ENCODE measurements at places on chromosomes 3 and 15.
A peak's percentile ranks its signal among the peaks of the same experiment; 100 is the strongest.

GRCh38 chr3:43964640-43965039 lies 273.9 kb downstream of the ABHD5 start:
- DNase-seq: no peak

DNA sequence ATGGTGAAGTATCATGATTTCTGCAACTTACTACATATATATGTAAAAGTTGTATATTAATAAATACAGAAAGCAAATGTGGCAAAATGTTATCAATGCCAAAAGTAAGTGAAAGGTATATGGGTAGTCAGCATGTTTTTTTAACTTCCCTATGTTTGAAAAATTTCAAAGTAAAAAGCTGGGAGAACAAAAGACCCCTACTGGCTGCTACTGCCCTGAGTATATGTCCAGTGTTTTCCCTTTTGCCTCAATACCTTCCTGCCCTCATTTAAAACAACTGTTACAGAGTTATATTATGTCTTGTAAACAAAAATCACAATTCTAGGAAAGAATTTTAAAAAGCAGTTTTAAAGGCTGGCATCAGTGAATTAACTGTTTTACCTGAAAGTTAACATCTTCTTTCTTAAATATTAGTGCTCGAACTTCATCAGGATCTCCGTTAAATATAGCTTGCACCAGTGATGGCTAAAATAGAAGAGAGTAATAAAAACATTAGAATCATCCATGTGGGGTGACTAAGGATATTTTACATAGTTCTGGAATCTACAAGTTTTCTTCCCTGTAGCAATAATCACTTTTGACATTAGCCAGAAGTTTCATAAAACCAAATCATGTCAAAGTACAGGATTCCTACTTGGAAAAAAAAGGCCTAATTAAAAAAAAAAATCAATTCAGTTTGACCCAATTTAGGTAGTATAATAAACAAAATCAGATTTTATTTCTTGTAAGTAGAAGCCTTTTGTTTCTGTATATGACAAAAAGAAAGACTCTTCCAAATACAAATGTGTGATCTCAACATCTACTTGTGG lies 2.7 kb downstream of the ANKRD28 start:
- DNase-seq: no peak

GRCh38 chr15:31499236-31499952 lies 172.8 kb downstream of the KLF13 start:
- no peak for DNase-seq

- DNase-seq: no peak
Observed at GRCh38 chr3:108453565-108453964, 56.8 kb downstream of the MYH15 start.

GRCh38 chr15:76035593-76035992 lies 23.4 kb upstream of the NRG4 start:
- no peak for DNase-seq

DNA sequence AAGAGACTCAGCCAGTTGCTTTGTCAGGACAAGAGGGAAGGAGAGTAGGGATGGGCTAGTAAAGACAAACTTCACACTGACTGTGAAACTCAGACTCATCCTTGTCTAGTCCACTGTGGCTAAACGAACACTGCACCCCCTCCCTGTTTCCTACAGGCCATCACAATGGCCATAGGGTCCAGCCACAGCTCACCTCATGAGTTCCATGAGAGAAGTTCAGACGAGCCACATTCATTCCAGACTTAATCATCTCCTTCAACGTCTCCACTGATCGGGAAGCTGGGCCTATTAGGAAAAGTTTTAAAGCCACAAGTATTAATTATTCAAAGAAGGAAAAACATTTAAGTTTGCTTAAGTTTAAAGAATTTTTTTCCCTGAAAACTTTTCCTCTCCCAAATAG lies 13.8 kb downstream of the PKM start:
- DNase-seq: no peak

GRCh38 chr15:94145046-94145445 lies 86.3 kb upstream of the MCTP2 start:
- DNase-seq: no peak

- peak; percentile 41 for DNase-seq
Observed at GRCh38 chr3:57434041-57434440, 110.1 kb downstream of the DNAH12 start.

DNA sequence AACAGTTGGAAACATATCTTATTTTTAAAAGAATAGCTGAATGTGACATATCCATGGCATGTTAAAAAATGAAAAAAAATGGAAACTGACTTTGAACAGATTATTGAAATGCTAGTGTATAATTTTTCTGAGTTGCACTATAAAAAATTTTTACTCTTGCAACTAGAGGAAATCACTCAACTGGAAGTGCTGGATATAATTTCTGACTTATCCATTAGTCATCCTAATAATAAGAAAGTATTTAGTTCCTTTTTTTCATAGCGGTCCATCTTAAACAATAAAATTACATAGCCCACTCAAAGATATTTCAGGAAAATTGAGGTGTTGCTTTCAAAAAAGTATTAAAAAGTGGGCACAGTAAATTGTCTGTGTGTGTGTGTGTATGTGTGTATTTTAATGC lies 80.7 kb downstream of the MBNL1 start:
- no peak for DNase-seq

- DNase-seq: no peak
Observed at GRCh38 chr3:121793078-121793477, 41.8 kb downstream of the IQCB1 start.

GRCh38 chr15:39426552-39427532 lies 154.0 kb upstream of the THBS1 start:
- no peak for DNase-seq

- DNase-seq: no peak
Observed at GRCh38 chr3:13822042-13822441, 57.8 kb downstream of the WNT7A start.

GRCh38 chr3:108042300-108042699 lies 48.5 kb downstream of the CD47 start:
- no peak for DNase-seq

- no peak for DNase-seq
Observed at GRCh38 chr3:126480861-126481260, 5.2 kb upstream of the ZXDC start.

DNA sequence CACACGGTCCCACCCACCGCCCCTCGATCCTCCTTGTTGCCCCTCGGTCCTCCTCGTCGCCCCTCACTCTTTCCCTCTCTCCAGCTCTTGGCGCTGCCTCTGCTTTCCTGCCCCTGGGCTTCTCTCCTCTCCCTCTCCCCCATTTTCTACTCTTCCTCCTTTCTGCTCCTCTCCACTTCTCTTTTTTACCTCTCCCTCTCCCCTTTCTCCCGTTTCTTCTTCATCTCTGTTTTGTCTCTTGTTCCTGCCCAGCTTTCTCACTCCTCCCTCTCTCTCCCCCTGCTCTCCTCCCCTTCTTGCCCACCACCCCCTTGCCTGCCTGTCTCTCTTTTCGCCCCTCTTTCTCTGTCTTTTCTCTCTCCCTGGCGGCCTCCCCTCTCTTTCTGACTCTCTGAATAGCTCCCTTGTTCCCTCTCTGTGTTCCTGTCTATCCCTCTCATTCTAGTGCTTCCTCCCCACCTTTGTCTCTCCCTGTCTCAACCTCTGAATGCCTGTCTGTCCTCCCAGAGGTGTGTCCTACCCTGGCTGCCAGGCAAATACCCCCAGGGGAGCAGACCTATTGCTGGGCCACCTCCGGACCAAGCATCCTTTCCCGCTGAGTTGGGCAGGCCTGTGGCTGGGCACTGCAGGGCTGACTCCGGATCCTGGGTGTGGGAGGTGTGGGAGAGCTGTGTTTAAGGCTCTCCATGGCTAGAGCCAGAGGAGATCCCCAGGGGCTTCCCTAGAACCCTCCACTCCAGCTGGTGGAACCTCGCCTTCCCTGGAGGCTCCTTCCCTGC lies 41.0 kb downstream of the EPHB3 start:
- no peak for DNase-seq

DNA sequence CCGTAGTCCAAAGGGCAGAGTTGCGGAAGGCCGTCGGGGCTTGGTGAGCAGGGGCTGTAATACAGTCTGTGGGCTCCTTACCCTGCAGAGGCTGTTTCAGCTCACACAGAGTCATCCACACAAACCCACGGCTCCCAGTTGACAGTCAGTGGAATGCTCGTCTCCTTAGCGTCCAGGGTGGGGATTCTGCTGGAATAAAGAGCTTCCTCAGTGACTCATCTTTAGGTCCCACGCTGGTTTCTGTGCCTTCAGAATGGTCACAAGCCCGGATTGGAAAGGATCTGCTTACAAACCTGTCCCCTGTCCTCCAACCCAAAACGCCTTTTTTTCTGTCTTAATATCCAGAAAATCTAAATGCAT lies 201.3 kb upstream of the TPM1 start:
- DNase-seq: no peak

DNA sequence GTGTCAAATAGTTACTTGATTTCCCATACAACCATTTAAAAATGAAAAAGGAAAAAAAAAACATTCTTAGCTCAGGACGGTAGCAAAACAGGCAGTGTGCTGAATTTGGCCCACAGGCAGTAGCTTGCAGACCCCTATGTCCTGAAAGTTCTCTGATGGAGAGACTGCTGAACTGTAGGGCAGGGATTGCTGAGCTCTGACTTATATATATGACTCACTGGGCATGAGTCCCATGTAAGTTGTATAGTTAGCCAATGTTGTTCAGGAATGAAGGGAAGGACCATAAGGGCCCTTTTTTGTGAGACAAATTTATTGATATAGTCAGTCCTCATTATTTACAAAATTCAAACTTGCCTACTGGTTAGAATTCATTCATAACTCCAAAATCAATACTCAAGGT lies 36.9 kb upstream of the FRMD4B start:
- no peak for DNase-seq

DNA sequence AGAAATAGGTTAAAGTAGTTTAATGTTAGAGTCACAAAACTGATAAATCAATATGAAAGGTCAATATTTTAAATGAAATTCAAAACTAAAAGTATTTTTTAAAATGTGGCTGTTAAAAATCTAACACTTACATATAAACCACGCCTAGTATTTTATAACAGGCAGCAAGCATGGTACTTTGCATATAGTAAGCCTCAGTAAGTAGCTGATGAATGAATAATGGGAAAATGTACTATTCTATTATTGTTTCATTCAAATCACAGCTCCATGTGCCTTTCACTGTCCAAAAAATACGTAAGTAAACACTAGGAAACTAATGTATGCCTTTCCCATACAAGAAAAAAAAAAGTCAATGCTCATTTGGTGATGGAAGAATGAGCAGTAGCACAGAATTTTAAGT lies 17.8 kb downstream of the CCDC39 start:
- DNase-seq: no peak

GRCh38 chr15:73748730-73749129 lies 4.4 kb downstream of the INSYN1 start:
- DNase-seq: no peak

DNA sequence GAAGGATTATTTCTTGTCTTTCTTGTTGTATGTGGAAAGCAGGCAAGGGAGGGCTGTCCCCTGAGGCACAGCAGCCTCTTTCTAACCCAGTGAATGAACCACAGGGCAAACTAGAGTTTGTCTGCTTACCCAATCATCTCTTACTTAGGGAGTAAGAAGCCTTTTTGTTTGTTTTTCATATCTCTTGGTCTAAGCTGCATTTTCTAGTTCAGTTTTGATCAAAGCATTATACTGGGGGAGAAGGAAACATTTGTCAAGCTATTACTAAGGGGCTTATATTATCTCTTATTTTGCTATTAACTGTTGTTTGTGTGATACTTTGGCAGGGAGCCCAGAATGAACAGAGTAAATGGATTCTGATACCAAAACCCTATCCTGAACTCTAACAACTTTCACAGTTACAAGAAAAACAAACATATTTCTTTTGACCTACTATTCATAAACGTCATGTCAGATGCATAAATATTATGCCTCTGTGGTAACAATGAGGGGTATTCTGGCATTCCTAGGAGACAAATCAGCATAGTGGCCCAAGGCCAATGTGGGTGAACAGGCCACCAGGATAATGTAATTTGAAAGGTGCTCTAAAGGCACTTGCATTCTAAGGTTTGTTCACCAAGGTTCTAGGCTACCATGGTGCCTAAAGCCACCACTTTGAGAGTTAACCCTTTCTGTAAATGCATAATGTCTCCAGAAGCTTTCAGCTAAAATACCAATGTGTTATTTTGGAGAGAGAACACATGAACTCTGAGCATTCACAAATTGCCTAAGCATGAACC lies 271.6 kb upstream of the ZPLD1 start:
- DNase-seq: peak; percentile 24

DNA sequence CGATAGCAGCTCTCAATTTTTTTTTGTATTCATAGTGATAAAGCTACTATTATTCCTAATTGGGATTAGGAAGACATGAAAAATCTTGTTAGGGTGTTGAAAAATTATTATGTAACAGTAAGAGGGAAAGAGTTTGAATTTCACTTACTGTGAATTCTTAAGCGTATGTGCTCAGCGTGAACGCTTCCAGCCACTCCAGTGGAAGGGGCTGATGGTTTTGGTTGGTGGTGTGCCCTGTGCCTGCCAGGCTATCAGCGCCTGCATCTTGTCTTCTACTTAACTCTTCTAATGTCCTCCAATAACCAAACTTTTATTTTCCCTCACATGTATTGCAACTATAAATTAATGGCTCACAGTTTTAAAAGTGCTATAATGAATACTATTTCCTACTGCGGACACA lies 22.5 kb downstream of the CDIN1 start:
- no peak for DNase-seq

- no peak for DNase-seq
Observed at GRCh38 chr3:38969317-38970235, 82.2 kb downstream of the SCN11A start.

GRCh38 chr15:90593499-90594158 lies 63.9 kb downstream of the CRTC3 start:
- no peak for DNase-seq

GRCh38 chr3:52149021-52149420 lies 5.2 kb downstream of the POC1A start:
- DNase-seq: no peak

DNA sequence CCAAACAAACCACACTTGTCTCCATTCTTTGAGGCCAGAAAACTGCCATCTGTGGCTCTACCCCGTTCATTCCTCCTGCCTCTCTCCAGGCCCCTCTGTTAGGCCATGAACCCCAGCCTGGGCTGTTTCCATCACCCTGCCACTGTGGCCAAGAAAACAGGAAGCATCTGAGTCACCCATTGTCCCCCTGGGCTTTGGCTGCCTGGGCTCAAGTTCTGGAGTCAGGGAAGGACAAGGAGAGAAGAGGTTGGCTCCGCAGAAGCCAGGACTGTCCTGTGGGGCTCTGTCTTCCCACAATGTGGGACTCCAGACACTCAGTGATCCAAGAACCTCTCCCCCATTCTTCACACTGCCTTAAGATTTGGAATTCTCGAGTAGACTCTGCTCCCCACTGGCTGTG lies 14.8 kb upstream of the LCTL start:
- DNase-seq: no peak

- no peak for DNase-seq
Observed at GRCh38 chr3:195005759-195006510, 265.0 kb downstream of the XXYLT1 start.

GRCh38 chr3:138747225-138747624 lies 87.5 kb downstream of the PIK3CB start:
- DNase-seq: no peak

Measured in HEK293T (cell line).